ENCODE measurements at places on chromosomes 5 and 9.
A peak's percentile ranks its signal among the peaks of the same experiment; 100 is the strongest.

- no peak for DNase-seq
Measured at GRCh38 chr5:147639321-147639720, 129.5 kb upstream of the DPYSL3 start.

GRCh38 chr5:172452398-172453205 is 1.7 kb downstream of the SH3PXD2B start:
- no peak for DNase-seq

GRCh38 chr9:1460143-1460769 is 410.1 kb downstream of the DMRT2 start:
- DNase-seq, result peak; percentile 14

- peak; percentile 30 for DNase-seq
Measured at GRCh38 chr5:128084228-128085167, 932 bp downstream of the SLC12A2 start.

GRCh38 chr5:154857530-154858296 is 714 bp upstream of the CNOT8 start:
- DNase-seq, result peak; percentile 83

DNA sequence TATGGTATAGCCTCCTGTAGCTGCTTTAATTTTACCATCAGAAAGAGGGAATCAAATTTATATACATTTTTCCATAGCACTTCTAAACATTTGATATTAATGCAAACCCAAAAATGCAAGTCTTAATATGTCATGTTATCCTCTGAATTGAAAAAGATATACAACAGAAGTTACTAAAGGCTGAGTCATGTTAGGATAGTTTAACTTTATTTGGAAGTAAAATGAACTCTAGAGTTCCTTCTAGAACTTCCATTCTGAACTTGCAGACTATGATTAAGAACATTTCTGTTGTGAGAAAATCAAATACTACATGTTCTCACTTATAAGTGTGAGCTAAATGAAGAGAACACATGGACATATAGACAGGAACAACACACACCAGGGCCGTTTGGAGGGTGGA is 317.3 kb upstream of the PRR16 start:
- no peak for DNase-seq

- DNase-seq, result no peak
Measured at GRCh38 chr9:23746317-23746716, 79.7 kb downstream of the ELAVL2 start.

GRCh38 chr9:134547161-134548100 is 94.2 kb upstream of the COL5A1 start:
- no peak for DNase-seq

GRCh38 chr5:14241141-14241540 is 98.0 kb downstream of the TRIO start:
- DNase-seq, result no peak

DNA sequence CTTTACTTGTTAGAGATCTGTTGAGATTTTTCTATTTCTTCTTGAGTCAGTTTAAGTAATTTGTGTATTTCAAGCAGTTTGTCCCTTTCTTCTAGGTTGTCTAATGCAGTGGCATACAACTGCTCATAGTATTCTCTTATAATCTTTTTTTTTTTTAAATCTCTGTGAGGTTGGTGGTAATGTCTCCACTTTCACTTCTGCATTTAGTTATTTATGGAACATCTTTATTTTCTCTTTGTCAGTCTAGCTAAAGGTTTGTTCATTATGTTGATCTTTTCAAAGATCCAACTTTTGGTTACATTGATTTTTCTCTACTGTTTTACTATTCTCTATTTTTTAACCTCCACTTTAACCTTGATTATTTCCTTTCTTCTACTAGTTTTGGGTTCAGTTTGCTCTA is 13.8 kb downstream of the FOXE1 start:
- no peak for DNase-seq

DNA sequence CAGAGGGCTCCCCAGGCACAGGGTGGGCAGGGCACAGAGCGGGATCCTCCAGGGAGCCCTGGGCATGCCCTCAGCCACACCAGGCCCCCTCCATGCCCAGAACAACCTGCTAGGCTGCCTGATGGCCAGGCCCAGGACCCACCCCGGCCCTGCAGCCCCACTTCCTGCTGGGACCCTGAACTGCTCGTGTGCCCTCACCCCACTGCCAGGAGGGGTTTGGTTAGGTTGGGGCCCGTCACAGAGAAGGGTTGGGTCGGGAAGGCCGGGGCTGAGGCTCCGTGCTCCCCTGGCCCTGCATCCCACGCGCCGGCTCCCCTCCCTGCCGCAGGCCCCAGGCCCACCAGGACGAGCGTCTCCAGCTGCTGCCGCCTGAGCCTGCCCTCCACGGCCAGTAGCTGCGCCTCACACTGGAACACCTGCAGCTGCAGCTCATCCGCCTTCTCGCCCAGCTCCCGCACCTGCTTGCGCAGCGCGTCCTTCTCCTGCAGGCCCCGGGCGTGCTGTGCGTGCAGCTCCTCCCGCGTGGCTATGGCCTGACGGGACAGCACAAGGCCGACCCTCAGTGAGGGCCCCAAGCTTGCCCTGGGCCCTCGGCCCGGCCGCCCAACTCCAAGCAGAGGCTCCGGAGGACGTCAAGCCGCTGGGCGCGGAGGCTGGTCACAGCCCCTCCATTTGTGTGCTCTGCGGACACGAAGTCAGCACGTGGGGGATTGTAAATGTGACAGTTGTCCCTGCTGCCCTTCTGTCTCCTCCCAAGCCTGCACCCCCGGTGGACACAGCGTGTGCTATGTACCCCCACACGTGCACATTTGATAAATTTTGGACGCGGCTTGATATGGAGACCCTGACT is 4.0 kb upstream of the DNLZ start:
- no peak for DNase-seq

- no peak for DNase-seq
Measured at GRCh38 chr5:58156973-58157701, 302.7 kb downstream of the PLK2 start.

- DNase-seq, result no peak
Measured at GRCh38 chr9:136304456-136304855, 562 bp upstream of the CCDC187 start.

- no peak for DNase-seq
Measured at GRCh38 chr5:178359738-178360137, 127.1 kb upstream of the PHYKPL start.

GRCh38 chr9:33272061-33272460 is 7.2 kb downstream of the CHMP5 start:
- DNase-seq, result no peak

DNA sequence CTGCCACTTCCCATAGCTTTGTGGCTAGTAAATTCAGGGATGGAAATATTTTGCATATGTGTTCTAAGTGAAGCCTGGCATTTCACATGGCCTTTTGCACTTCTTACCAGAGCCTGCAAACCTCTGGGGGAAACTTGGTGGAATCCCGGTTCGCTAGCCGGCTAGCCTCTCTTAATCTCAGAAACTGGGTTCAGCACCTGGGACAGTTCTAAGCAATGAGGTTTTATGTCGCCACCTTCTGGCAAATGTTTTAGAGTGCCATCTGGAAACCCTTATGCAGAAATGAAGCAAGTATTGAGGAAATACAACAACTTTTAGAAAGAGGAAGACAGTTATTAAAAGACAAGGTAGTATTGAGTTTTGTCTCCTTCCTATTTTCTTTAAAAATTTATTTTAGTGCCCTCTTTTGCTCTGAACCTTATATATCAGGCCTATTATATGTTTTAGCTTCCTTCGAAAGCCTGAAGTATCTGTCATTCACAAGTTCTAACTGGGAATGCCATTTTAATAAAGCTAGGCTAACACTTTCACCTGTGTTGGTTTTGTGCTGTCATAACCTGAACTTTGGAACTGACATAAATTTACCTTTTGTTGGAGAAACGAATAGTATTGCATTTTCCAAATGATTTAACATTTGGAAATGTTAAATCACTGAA is 963 bp upstream of the HTR1A start:
- DNase-seq, result peak; percentile 48

GRCh38 chr5:102532123-102532522 is 33.3 kb upstream of the SLCO6A1 start:
- no peak for DNase-seq

GRCh38 chr9:111151537-111151936 is 113.3 kb upstream of the LPAR1 start:
- no peak for DNase-seq

- no peak for DNase-seq
Measured at GRCh38 chr9:15743512-15743911, 190.7 kb downstream of the CCDC171 start.

DNA sequence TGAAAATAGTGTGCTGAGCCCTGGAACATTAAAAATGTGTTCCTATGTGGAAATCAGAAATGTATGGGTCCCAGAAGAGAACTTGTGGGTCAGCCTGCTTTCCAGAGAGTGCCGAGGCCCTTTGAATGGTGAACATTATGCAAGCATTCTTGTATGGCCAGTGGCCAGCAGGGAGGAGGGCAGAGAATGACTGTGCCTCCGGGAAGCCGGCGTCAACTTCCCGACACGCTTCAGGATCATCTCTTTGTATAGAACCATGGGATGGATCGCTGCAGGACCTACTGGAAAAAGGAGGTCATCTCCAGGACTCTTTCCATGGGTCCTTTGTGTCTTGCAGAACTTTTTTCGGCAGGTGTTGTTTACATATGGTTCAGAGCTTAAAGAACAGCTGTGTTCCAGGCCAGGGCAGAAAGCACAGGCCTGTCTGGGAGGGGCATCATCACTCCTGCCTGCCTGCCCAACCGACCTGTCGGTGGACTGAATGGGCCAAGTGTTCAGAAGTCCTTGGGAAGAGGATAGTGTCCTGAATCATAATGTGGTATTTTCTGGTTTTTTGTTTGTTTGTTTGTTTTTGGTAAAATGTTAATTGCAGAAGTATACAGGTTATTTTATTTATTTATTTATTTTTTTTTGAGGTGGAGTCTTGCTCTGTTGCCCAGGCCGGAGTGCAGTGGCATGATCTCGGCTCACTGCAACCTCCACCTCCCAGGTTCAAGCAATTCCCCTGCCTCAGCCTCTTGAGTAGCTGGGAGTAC is 9.0 kb downstream of the PRRC2B start:
- DNase-seq, result no peak

- DNase-seq, result no peak
Measured at GRCh38 chr9:13860019-13860418, 453.9 kb downstream of the NFIB start.

DNA sequence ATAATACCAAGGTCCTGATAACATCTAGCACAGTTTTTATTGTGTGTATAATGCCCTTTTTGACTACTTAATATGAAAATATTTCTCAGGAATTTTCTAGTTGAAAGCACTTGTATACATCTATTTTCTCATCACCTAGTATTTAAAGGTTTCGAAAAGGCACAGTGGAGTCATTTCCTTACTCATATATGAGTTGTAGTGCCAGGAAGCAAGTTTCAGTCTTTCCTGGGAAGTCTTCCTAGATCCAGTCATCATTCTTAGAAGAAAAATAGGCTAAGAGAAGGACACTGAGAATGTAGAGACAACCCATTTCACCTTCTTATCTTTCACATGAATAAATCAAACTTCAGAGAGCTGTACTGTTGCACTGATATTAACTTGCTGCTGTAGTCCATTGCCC is 70.2 kb downstream of the SLC25A46 start:
- no peak for DNase-seq

DNA sequence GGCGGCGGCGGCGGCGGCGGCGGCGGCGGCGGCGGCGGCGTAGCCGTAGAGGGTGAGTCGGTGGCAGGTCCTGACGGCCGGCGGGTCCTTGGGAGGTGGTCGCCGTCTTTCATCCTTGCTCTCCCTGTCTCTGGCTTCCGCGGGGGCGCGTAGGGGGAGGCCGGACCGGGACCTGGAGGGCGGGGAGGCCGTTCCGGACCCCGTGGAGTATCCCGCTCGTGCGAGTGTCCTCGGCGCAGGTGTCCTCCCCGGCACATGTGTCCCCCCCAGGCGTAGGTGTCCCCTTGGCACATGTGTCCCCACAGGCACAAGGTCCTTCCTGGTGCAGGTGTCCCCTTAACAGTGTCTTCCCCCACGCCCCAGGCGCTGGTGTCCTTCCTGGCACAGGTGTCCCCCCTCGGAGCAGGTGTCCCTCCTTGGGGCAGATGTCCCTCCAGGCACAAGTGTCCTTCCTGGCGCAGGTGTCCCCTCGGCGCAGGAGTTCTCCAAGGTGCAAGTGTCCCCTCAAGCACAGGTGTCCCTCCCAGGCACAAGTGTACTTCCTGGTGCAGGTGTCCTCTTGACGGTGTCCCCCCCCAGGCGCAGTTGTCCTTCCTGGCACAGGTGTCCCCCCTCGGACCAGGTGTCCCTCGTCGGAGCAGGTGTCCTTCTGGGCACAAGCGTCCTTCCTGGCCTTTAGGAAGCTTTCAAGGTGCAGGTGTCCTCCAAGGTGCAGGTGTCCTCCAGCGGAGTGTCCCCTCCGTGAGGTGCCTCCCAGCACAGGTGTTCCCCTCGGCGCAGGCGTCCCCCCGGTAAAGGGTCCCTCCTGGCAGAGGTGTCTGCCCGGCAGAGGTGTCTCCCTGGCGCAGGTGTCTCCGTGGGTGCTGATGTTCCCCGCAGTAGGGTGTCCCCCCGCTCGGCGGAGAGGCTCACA is 519 bp downstream of the EXOC3 start:
- DNase-seq, result peak; percentile 49

DNA sequence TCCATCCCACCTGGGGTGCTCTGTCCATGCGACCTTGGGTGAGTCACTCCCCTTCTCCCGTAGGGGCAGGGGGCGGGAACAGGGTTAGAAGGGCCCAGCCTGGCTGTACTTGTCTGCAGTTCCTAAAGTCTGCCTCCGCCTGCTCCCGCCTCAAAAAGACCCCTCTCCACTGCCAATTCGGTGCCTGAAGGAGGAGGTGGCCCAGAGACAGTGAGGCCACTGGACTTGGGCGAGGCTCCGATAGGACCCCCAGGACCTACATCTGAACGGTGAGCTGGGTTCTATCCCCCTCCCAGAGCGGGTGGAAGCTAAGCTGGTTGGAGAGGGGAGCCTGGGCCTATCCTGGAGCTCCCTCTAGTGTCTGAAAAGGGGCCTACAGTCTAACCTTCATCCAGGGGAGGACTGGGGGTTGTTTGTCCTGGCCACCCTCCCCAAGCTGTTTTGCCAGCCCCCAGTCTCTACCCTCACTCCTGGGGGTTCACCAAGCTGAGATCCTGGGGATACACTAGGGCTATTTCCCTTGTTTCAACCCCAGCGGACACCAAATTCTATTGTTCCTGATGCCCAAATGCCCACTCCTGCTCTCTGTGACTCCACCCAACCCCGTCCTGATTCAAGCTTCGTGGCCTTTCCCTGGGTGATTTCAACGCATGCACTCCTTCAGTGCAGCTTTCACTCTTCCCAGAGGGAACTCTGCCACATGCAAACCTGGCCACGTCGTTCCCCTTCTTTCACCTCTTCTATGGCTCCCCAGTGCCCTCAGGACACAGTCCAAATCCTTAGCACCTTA is 6.1 kb upstream of the CRB2 start:
- peak; percentile 81 for DNase-seq
